ENCODE measurements at places on chromosomes 13 and 19.

DNA sequence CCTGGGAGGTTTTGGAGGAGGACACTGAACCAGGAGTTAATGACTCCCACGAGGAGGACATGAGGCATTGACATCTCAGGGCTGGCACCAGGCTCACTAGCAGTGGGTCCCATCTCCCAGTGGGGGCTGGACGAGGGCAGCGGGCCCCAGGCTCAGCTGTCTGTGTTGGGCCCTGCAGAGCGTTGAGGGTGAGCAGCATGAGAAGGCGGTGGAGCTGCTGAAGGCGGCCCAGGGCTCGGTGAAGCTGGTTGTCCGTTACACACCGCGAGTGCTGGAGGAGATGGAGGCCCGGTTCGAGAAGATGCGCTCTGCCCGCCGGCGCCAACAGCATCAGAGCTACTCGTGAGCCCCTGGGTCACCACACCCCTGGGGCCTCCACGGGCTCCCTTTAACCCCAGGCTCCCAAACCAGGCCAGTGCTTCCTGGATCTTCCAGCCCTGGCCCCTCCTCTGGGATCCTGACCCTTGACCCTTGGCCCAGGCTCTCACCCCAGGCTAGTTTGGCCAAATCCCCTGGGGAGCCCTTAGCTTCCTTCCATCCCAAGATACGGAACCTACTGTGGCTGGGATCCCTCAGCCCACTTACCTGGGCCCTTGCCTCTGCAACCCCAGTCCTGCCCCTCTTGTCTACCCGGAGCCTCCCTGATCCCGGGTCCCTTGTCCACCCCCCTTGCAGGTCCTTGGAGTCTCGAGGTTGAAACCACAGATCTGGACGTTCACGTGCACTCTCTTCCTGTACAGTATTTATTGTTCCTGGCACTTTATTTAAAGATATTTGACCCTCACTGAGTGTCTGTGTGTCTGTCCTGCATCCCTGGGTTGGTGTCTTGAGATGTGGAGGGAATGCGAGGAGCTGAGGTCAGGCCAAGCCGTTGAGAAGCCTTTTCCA lies 1.0 kb downstream of the C19orf73 start:
- no peak for DNase-seq

- no peak for DNase-seq
These were observed 2199.4 kb upstream of the PCDH20 start for GRCh38 chr13:63614874-63615612.

GRCh38 chr19:28142258-28142657 lies 1070.7 kb downstream of the UQCRFS1 start:
- DNase-seq: no peak

DNA sequence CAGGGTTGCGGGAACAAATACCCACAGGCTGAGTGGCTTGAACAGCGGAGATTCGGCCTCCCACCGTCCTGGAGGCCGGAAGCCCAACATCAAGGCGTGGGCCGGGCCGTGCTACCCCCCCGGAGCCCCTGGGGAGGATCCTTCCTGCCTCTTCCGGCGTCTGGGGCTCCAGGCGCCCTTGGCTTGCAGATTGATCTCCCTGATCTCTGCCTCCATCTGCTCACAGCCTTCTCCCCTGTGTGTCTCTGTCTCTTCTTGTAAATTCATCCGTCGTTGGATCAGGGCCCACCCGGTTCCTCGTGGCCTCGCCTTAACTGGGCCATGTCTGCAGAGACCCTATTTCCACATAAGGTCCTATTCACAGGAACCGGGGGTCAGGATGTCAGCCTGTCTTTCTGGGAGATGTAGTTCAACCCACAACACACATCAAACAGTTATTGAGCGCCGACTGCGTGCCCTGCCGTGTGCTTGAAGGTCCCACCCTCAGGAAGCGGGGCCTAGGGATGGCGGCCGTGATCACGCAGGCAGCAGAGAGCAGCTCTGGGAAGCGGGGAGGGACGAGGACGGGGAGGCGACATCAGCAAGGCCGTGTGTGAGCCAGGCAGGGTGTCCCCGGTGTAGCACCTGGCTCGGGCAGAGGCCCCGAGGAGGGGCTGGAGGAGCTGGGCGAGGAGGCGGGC lies 21.3 kb downstream of the HCN2 start:
- no peak for DNase-seq

GRCh38 chr19:45729800-45730290 lies 851 bp downstream of the FBXO46 start:
- DNase-seq: no peak

- no peak for DNase-seq
These were observed 91.4 kb downstream of the ATP11A start for GRCh38 chr13:112781287-112781686.

DNA sequence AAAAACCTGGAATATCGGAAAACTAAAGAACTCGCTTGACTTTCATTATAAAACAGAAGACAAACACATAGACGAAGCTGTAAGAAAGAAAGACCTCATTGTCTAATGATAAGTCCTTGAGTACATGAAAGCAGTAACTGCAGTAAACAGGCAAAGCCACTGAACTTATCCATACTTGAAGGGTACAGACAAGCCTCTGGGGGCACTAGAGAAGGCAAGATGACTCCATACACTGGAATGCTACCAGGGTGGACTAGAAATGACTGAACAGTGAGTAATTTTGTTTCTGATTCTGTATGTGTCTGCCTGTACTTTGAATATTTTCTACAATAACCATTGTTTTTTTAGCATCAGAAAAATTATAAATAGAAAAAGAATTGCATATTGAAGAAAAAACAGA lies 507.9 kb downstream of the UQCRFS1 start:
- DNase-seq: peak; percentile 17

DNA sequence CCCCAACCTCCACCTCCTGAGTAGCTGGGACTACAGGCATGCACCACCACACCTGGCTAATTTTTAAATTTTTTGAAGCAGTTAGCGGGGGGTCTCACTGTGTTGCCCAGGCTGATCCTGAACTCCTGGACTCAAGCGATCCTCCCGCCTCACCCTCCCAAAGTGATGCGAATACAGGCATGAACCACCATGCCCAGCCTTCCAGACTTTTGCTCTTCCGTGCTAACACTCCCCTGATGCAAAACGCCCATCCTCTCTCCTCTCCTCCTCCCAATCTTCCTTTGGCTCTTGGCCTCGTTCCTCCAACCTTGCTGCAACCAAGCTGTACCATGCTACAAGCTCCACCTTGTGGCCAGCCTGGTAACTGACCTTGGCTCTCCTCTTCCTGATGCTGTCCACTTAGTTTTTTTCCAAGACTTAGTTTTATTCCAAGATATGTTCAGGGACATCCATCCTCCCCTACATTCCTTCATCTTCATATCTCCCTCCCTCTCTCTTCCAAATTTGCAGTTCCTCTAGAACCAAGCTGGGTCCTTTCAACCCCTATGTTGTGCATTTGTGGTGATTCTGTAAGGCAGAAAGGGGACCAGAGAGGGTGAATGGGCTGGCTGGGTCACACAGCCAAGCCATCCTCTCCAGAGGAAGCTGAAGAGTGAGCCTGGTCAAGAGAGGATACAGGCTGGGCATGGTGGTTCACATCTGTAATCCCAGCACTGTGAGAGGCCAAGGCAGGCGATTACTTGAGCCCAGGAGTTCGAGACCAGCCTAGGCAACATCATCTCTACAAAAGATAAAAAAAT lies 32.8 kb downstream of the TINCR start:
- no peak for DNase-seq

DNA sequence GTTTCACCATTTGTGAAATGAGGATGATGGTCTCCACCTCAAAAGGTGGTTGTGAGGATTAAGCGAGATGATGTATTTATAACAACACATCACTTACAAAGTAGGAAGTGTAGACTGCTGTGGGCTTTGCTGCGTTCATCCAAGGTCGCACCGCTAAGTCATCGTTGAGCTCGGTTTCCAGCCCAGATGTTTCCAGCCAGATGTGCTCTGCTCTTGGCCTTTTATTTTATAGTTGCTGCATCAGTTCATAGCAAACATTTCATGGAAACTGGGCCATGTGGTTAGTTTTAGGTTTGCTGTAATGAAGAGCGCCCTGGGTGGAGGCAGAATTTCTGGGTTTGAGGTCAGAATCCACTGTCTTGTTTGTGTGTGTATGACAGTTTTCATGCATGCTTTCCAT lies 76.5 kb upstream of the RNF113B start:
- DNase-seq: no peak

GRCh38 chr19:28399187-28399586 lies 813.8 kb downstream of the UQCRFS1 start:
- DNase-seq: no peak

DNA sequence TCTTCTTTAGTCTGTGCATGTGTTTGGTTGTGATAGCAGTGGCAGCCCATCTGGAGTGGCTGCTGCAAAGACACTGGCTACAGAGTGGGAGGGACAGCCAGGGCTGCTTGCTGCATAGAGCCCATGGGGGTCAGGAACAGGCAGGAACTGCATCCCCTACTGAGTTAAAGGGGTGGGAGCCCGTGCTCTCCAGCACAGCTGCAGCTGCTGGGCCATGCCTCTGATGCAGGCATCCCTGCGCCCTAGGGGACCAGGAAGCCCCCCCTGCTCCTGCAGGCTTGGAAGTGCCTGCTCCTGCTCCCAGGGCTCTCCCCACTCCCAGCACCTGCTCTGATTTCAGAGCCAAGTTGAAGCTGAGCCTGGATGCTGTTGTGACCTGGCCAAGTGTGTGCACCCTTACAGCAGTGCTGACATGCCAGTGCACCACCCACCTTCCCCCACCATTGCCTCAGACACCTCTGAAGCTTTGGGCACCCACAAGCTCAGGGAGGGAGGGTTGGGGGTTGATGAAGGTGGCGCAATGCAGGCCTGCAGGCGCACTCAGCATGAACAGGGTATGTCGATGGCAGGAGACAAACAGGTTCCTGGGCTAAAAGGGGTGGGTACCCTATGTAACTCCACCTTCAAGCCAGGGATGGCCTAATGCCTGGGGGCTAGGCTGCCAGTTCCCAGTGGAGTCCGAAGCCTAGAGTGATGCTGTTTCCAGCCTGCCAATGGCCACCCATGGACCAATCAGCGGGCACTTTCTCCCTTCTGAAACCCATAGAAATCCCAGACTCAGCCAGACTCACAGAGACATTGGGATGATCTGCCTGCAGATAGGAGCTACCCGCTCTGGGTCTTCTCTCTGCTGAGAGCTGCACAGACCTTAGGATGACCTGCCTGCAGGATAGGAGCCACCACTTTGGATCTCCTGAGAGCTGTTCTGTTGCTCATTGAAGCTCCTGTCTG lies 919.9 kb upstream of the MIR17HG start:
- DNase-seq: no peak

DNA sequence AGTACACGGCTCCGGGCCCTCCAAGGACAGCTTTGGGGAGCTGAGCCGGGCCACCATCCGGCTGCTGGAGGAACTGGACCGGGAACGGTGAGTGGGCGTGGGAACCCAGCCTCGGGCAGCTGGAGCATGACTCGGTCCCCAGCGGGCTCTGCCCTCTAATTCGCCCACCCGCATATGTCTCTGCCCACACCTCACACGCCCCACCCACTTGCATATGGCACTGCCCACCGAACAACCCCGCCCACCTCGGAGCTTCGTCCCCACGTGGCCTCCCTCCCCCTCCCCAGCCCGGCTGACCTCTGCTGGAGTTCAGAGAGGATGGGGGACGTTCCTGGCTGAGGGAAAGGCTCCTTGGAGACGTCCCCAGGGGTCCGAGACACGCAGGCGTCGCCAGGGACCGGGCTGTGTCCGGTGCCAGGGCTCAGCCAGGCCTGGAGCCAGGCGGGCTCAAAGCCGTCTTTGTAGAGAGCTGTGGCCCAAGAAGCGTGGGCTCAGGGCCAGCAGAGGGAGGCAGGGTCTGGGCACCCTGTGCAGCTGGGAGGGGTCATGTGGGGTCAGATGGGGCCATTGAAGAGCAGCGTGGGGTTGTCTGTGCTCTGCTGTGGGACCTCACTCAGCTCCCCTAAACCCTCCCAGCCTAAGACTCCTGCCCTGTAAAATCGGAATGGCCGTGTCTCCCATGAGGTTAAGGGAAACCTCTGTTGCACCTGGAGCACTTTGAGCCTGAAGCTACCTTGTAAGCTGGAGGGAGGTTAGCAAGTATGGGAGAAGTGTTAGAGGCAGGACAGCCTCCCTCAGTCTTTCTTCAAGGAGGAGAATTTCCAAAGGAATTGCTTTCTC lies 3.8 kb downstream of the APC2 start:
- no peak for DNase-seq

GRCh38 chr13:28586439-28587173 lies 72.3 kb upstream of the POMP start:
- DNase-seq: no peak

DNA sequence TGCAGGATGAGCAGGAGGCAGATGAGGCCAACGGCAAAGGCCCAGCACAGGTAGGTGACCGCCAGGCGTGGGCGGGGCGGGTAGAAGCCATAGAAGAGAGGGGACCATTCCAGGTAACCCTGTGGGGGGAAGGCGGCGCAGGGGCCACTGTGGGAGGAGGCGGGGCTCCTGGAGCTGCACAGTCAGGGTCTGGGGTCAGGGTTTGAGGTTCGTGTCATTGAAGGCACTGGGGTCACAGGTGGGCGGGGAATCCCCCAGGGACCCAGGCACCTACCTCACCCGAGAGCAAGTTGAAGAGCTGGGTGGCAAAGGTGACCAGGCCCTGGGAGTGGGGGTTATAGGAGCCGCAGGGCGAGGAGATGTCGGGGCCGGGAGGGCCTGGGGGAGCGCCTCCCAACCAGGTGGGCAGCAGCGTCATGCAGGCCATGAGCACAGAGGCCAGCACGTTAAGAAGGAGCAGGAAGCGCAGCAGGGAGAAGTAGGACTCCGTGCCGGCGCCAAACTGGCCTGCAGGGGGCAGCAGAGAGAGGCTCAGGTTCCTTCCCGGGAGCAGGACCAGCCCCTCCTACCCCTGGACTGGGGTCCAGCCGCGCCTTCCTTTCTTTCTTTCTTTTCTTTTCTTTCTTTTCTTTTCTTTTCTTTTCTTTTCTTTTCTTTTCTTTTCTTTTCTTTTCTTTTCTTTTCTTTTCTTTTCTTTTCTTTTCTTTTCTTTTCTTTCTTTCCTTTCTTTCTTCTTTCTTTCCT lies 4.6 kb downstream of the TMC4 start:
- no peak for DNase-seq

GRCh38 chr19:41193430-41194156 lies 574 bp downstream of the CYP2S1 start:
- no peak for DNase-seq

- DNase-seq: no peak
These were observed 13.7 kb downstream of the LILRA1 start for GRCh38 chr19:54606891-54607784.

DNA sequence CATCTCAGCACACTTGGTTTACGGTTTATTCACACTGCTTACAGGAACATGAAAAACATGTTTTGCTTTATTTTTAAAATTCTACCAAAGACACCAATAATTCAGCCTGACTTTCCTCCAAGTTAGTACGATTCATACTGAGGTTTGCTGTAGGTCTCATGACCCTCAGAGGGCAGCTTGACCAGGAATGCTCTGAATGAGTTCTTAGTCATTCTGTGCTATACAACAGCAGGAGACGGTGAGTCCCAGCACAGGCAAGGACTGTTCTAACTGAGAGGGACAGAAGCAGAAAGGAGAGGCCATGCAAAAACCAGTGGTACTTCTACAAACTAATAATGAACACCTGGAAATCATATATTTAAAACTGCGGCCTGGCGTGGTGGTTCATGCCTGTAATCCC lies 6.4 kb downstream of the GRTP1 start:
- no peak for DNase-seq

DNA sequence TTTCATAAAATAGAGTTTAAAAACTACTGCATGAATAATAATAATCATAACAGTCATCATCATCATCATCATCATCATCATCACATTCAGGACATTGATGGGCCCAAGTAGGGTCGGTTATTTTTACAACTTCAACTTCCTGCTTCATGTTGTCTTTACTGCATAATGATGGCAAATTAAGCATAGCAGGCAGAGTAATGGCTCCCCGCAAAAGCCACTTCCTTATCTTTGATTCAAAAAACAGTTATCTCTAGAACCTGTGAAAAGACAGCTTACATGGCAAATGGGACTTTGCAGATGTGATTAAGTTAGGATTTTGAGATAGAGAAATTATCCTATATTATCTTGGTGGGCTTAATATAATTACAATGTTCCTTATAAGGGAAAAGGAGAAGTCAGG lies 792.9 kb downstream of the LIG4 start:
- no peak for DNase-seq
